Cerebellar cortex (tissue), 1 donor: ENCODE measurements at places on chromosomes 7 and 10.

- DNase-seq: no peak
Measured at GRCh38 chr7:109402107-109402506, 832.4 kb downstream of the DNAJB9 start.

- no peak for DNase-seq
Measured at GRCh38 chr7:767580-767940, 40.5 kb upstream of the PRKAR1B start.

DNA sequence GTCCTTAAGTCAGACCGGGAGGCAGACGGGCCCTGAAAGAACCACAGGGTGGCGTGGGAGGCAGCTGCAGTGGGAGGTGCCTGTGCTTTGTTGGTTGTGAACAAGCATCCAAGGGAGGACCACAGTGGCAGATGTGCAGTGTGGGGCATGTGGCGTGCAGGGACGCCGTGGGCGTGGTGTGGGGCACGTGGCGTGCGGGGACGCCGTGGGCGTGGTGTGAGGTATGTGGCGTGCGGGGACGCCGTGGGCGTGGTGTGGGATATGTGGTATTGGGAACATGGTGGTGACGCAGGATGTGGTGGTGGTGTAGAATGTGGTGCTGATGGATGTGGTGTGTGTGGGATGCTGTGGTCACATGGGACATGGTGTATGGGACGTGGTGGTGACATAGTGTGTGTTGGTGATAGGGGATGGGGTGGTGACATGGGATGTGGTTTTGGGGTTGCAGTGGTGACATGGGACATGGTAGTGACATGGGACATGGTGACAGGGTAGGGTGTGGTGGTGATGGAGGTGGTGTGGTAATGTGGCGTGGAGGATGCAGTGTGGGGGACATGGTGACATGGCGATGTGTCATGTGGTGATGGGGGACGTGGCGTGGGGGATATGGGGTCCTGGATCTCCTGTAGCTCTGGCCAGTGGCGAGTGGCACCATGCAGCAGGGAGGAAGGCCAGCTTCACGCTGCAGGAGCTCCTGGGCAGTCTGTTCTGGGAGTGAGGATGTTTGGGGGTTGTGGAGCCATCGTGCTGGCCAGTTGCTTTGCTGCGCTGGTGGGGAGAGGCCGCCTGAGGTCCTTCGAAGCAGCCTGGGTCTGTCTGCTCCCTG is 78.8 kb downstream of the INPP5A start:
- no peak for DNase-seq

- DNase-seq: no peak
Measured at GRCh38 chr7:13327669-13328068, 640.2 kb downstream of the ARL4A start.

- DNase-seq: no peak
Measured at GRCh38 chr10:8121201-8121890, 66.9 kb downstream of the GATA3 start.

DNA sequence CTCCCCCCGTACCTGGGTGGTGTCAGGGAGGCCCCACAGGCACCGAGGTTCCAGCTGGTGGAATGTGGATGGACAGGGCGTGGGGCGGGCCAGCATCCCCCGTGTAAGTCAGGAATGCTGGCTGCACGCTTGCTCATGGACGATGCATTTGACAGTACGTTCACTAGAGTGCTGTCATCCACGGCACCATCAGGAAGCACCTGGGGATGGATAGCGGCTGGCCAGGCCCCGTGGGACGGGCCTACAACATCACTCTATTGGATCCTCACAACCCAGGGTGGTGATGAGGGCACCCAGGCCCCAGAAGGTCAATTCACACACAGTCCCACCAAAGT is 63.6 kb downstream of the INSIG1 start:
- DNase-seq: no peak

GRCh38 chr7:157866336-157866924 is 529.6 kb downstream of the DNAJB6 start:
- DNase-seq: no peak

- no peak for DNase-seq
Measured at GRCh38 chr7:103637726-103638125, 191.7 kb upstream of the SLC26A5 start.

DNA sequence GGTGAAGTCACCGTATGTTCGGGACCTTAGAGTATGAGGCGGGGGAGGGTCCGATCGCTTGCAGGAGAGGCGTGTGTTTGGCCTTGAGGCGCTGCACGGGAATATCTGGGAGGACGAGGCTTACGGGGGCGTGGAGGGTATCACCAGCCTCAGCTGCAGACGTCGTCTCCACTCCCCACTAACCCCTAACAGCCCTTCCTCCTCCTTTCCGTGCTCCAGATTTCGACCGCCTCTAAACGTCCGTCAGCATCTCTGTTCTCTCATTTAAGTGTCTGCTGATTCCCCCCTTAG is 23.5 kb upstream of the ZNF12 start:
- no peak for DNase-seq

GRCh38 chr7:87624628-87625027 is 3.6 kb upstream of the RUNDC3B start:
- DNase-seq: no peak
